ENCODE measurements at places on chromosomes 11 and 22.
A peak's percentile ranks its signal among the peaks of the same experiment; 100 is the strongest.

DNA sequence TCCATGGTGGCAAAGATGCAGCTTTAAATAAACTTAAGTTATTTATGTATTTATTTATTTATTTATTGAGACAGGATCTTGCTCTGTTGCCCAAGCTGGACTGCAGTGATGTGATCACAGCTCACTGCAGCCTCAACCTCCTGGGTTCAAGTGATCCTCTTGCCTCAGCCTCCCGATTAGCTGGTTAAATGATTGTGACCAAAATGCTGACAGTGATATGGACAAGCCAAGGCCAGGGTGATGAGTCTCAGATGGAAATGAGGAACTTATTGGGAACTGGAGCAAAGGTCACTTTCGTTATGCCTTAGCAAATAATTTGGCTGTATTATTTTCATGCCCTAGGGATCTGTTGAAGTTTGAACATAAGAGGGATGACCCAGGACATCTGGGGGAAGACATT lies 9.3 kb upstream of the LRP5 start:
- no peak for DNase-seq

- DNase-seq, result peak; percentile 79
Observed at GRCh38 chr11:120229451-120230424, 10.2 kb upstream of the POU2F3 start.

DNA sequence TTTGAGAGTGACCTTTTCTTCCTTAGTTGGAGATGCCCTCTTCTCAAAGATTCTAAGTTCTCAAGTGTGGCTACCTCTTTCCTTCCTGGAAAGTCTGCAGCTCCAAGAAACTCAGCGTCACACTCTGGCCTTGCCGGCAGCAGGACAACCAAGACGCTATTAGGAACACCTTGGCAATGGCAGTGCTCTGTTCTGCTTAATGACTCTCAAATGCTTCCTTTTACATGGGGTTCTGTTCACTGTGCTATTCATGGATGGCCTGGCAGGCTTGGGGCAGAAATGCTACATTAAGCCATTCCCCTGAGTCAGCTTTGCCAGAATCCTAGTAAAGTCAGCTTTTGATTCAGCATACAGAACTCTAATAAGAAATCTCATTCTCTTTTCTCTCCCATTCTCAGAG lies 25.9 kb downstream of the LARGE2 start:
- no peak for DNase-seq

GRCh38 chr22:28120691-28121592 lies 201.9 kb upstream of the PITPNB start:
- DNase-seq, result no peak

DNA sequence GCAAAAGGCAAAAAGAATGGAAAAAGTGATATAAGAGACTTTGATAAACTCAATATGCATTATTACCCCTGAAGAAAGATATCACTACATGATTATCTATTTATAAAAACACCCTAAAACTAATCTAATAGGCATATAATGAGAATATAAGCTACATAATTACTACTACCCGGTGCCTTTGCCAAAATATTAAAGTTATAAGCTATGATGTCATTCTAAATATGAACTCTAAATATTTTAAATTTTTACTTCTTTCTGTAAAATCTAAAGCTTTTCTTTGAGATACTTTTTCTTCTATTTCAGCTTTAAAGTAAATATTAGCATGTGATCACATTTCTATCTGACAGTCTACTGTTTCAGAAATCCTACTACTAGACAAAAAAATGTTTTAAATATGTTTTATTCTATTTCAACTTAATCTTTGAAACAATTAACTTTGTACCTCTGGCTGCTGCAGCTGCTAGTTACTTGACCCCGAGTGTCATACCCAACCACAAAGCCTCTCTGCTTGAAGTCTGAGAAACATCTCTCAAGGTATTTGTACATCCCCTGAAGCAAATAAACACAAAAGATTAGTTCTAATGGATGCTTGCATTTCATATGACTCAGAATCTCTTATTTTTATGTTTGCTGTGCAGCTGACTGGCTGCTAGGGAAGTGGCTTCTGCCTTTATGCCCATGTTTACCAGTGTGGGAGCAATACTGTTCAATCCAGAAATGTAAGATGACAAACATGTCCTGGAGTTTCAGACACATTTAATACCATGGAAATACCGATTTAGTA lies 26.8 kb downstream of the PGM2L1 start:
- no peak for DNase-seq
